ENCODE measurements at places on chromosomes 12 and 14.

DNA sequence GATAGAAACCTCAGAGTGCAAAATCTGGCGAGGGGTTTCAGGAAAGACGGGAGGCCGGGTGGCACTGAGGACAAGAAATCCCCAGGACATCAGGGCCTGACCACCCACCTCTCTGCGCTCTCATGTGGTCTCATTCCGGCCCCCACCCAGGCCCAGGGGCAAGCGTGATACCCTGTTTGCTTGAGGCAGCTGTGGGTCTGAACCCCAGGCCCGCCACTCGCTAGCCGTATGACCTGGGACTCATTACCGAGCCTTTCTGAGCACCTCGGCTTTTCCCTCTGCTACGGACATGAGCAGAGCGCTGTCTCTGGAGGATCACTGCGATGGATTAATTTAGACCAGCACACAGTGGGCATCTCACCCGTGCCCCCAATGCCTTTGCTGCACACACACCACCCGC is 25.5 kb upstream of the BCDIN3D start:
- DNase-seq = no peak

DNA sequence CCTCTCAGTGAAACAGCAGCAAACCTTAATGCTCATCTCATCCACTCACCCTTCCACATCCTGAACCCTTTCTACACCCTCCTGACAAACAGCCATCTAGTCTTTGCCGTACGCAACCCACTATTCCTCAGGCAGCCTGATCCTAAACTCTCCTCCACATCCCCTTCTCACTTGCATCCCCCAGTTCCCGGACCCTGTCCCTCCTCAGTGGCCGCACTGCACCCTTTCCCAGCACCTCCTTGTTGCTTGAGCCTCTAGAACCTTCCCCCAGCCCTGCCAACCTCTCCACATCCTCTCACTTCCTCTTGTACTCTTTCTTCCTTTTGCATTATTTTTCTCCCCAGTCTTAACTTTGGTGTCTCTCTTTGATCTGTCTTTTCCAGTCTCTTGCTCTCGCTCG is 42.9 kb downstream of the IQSEC3 start:
- no peak for DNase-seq

- no peak for DNase-seq
Observed at GRCh38 chr12:75390156-75390898, 562 bp upstream of the GLIPR1L2 start.

DNA sequence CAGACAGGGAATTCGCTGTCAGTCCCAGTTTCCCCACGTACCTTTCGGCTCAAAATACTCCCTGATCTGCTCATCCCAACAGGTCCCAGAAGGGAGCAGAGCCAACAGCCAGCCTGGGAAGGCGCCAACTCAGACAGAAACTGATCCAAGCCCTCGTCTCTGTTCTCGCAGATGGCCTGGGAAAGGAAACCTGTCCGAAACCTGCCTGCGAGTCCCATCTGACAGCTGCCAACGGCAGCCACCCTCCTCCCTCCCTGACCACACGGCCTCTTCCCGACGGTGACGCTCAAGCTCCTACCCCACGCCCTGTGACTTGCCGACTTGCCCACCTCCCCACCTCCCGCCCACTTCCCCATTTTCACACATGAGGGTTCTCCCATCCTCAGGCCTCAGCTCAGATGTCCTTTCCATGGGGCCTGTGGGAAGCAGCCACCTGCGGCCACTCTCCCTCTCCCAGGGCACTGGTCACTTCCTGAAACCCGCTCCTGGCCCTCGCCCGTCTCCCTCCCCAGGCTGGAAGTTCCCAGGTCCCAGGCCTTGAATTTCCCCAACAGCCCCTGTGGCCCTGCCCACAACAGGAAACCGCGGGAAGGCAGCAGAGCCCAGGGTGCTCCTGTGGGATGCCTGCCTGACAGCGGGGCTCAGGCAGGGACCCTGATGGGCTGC is 60.9 kb upstream of the FBRSL1 start:
- no peak for DNase-seq

DNA sequence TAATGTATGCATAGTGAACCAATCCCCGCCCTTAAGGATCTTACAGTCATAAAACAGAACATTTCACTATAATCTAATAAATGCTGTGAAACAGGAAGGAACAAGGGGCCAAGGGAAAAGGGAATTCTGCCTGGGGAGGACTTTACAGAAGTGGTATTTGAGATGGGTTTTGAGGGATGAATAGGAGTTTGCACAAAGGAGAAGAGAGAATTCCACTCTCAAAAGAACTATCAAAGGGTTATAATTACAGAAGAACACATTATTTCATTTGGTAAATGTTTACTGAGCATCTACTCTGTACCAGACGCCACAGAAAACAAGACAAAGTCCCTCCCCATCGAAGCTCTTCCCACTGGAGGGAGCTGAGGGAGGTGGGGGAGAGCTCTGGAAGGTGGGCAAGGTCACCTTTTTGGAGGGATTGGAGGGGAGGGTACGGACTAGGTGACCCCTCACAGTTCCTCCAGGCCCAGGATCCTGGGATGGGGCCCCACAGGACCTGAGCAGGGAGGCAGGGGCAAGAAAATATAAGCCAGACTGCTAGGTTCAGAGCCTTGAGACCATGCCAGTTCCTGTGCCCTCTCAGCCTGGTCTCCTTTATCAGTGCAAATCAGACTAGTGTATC is 24.5 kb downstream of the PHETA1 start:
- DNase-seq = no peak

DNA sequence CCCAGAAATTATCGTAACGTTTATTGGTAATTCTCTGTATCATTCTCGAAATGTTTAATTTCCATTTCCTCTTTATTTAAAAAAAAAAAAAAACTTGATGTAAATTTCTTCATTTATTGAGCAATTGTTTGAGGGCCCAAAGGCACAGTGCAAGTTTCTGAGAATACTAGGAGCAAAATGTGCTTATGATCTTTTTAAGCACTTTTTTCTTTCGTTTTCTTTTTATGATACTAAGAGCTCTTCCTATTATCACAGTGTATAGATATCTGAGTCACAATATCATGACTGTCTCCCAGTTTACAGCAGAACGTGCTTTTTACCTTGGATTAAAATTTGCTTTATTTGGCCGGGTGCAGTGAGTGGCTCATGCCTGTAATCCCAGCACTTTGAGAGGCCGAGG is 5.6 kb downstream of the ATP2A2 start:
- DNase-seq = no peak

DNA sequence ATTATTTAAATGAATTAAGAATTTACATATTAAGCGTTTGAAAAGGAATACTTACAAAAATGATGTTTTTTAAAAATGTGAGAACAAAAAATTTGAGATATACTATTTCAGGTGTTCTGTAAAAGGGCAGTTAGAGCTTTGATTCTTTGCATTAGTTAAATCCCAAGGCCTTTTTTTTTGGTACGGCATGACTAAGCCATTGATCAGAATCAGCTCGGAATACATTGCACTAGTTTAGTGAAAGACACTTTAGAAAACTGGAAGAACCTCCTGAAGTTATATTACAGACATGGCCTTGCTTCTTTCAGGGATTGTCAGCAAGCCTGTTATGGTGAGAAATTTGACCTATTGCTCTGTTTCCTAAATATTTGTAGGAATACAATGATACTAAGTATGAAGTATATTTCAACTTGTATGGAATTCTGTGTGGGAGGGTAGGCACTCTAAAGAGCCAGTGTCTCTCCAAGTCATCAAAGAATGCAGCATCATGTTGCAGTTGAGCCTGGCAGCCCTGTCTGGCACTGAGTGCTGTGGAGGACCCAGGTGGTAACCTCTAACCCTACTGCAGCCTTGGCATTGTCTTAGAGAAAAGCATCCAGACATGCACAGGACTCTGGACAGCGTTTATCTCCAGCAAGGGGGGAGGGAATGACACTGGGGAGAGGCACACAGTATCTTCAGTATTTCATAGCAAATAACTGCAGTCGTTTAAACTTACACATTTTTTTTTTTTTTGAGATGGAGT is 1.5 kb downstream of the KLC1 start:
- no peak for DNase-seq

- no peak for DNase-seq
Observed at GRCh38 chr12:72089678-72090077, 151.0 kb downstream of the TPH2 start.

DNA sequence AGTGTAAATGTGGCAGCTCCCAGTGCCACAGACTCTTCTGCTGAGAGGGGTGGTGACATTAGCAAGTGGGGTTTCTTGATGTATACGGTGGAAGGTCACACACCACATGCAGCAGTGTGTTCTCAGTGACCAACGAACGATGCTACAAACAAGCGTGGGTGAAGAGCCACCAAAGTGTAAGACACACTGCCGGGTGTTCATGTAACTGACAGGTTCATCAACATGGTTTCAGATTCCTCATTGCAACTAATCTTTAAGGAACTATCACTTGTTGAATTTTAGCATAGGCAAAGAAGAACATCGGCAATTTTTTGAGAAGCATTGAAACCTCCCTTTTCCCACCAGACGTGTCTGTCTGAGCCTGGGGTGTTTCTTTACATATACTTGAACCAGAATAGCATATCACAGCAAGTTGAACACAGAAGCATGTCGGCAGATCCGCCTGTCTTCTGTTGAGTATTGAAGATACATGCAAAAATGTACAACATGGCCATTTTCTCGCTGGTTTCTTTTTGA is 58.8 kb downstream of the PPP2R5C start:
- DNase-seq = no peak

- no peak for DNase-seq
Observed at GRCh38 chr12:122090759-122091515, 12.4 kb downstream of the MLXIP start.

DNA sequence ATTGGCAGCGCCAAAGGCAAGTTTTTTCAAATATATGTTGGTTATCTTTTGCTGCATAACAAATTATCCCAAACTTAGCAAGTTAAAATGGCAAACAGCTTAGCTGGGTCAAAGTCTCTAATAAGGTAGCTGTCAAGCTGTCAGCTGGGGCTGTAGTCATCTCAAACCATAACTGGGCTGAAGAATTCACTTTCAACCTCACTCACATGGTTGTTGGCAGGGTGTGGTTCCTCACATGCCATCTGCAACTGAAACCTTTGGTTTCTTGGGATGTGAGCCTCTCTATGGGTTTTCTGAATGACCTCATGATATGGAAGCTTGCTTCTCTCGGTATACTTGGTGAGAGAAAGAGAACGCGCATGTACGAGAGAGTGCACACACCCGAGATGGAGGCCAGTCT is 125.4 kb downstream of the LRIG3 start:
- DNase-seq = no peak

DNA sequence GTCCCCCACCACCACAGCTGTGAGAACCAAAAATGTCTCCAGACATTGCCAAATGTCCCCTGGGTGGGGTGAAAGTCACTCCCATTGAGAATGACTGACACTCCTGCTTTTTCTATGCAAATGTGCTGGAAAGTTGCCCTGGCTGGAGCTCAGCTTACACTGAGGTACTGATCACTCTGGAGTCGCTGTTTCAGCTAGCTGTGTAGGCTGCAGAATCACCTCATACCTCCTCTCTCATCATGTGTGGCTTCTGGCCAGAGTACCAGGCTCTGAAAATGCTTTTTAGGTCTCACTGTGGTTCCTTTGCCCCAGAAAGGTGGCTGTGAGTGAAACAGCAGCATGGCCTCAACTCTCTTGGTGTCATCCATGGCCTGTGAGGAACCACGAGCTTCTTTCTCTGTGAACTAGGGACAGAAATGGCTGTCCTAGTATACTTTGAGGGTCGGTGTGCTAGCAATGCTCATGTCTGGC is 414.4 kb downstream of the DPF3 start:
- DNase-seq = no peak

DNA sequence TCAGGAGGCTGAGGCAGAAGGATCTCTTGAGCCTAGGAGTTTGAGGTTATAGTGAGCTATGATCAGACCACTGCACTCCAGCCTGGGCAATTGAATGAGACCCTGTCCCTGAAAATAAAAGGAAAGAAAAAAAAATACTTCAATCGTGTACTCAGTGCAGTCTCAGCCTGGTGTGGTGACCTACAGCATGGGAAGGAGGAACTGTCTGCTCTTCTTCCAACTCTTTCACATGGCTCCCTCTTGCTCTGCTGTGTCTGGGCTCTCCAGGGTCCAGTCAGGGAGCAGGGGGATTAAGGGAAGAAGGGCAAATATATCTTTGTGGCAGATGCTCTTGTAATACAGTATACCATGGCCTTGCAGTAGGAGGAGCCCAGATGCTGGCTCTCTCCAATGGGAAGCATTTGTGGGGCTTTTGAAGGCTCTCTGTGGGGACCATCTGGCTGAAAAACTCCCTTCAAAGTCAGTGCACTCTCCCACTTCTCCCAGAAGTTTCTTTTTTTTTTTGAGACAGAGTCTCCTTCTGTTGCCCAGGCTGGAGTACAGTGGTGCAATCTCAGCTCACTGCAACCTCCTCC is 76.6 kb upstream of the TMPO start:
- no peak for DNase-seq

- no peak for DNase-seq
Observed at GRCh38 chr12:83378186-83378727, 691.6 kb downstream of the TMTC2 start.

DNA sequence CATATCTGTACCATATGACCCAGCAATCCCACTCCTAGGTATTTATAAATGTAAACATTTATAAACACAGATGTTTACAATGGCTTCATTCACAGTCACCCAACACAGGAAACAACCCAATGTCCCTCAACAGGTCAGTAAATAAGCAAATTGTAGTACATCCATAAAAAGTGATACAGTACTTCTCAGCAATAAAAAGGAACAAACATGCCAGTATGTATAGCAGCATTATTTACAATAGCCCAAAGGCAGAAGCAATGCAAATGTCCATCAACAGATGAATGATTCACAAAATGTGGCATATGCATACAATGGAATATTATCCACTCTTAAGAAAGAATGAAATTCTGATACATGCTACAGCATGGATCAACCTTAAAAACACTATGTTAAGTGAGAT is 27.6 kb upstream of the MAP3K9 start:
- DNase-seq = no peak

DNA sequence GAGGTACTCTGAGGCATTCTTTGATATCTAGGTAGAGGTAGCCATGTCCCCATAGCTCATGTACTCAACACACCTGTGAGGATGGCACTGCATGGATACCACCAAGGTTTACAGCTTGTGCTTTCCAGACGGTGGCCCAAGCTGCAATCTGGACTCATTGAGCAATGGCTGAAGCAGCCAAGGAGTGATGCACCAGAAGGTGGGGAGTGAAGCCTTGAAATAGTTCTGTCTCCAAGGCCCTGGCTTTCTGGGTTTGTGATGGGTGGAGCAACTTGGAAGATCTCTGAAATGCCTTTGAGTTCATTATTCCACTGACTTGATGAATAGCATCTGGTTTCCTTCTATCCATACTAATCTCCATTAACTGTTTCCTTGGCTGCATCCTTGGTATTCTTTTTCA is 290.0 kb upstream of the NOVA1 start:
- DNase-seq = no peak
